NCI-H1092 (cell line): ENCODE measurements at places on chromosomes 2 and 18.

DNA sequence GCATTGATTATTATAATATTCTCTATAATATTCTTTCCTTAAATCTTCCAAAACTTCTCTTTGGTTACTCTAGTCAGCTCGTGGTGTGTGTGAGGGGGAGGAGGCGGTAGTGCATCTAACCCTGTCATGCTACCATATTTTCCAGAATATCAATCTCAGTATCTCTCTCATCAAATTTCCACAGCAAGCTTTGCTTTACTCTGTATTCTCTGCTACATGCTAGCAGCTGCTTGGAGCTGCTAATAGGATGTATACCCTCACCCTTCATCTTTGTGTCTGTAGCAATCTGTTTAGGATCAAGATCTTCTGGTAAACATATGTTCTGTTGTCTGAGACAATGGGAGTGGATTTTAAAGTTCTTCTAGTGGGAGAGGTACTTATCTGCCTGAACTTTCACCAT is 303.8 kb upstream of the KLHL14 start:
- no peak for DNase-seq

DNA sequence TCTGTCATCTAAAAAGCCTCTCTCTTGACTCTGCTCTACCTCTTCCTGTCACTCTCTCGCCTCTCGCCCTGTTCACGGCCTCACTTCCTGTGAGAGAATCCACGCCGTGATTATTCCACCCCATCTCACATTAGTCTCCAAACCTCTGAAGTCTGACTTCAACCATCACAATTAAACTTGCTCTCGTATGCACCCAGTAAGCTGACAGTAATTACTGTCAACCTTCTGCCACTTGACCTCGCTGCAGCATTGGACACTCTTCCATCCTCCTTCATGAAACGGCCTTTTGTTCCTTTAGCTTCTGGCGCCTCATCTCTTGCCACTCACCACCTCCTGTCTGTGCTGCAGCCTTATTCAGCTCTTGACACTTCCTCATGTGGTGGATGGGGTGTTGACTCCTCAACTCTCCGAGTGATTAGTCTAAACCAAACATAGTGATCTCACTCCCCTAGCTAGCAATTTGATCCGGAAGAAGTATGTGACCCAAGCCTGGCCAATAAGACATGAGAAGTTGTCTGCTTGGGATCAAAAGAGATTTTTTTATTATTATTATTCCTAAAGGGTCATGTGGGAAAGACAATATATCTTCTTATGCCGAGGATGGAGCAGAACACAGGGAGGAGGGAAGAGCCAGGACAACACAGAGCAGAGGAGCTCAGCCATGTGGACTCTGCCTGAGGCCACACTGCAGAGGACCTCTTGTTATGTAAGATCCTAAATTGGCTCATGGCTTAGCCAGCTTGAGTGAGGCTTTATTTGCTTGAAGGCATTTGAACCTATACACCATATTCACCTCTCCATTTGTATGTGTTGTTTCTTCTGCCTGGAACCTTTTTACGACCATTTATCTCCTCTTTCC is 38.4 kb upstream of the MYO1B start:
- no peak for DNase-seq

- DNase-seq: no peak
Measured at GRCh38 chr18:35588995-35589394, 7.5 kb downstream of the GALNT1 start.

DNA sequence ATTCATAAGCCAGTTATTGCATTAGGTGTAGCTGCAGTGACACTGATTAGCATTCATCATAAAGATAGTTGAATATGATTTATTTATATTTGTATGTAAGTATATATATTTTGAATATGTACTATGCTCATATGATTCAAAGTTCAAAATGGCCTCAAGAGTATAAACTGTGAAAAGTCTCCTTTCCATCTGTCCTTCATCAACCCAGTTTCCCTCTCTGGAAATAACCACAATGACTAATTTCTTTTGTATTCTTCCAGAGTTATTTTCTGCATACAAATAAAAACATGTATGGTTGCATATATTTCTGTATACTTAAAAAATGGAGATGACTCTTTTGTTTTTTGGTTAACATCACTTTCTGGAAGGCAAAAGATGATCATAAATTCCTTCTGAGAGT is 95.2 kb downstream of the CAMKMT start:
- no peak for DNase-seq

- DNase-seq: no peak
Measured at GRCh38 chr18:75799449-75800330, 372.2 kb upstream of the SMIM21 start.

DNA sequence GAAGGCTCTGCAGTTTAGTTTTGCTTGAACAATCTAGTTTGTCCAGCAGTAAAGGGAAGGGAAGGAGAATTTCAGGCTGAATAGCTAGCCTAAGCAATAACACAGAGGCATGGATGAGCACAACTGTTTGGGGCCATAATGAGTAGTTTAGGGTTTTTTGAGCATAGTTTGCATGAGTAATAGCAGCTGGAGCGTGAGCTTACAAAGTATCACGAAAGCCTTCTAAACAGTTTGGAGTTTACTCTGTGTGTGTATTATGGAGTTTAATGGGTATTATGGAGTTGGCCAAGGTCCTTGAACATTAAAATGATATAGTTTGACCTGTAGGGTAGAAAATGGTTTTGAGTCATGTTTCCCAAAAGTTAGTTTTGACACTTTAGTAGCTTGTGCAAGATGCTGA is 782.3 kb downstream of the ERBB4 start:
- DNase-seq: no peak

DNA sequence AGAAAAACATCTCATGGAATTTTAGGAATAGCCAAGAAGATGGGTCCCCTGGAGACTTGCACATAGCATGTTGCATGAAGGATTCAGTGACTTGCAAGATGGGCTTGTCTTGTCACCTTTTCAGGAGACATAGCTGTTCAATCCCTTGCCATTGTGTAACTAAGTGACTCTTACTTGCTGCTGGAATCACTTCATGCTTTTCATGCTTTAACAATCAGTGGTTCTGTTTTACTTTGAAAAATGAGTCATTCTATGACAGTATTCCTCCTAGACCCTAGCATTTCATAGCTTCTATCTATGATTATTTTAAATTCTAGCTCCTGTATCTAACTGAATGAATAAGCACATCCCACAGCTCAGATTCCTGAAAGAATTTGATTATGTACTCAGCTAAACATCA is 2.8 kb downstream of the KYNU start:
- no peak for DNase-seq

DNA sequence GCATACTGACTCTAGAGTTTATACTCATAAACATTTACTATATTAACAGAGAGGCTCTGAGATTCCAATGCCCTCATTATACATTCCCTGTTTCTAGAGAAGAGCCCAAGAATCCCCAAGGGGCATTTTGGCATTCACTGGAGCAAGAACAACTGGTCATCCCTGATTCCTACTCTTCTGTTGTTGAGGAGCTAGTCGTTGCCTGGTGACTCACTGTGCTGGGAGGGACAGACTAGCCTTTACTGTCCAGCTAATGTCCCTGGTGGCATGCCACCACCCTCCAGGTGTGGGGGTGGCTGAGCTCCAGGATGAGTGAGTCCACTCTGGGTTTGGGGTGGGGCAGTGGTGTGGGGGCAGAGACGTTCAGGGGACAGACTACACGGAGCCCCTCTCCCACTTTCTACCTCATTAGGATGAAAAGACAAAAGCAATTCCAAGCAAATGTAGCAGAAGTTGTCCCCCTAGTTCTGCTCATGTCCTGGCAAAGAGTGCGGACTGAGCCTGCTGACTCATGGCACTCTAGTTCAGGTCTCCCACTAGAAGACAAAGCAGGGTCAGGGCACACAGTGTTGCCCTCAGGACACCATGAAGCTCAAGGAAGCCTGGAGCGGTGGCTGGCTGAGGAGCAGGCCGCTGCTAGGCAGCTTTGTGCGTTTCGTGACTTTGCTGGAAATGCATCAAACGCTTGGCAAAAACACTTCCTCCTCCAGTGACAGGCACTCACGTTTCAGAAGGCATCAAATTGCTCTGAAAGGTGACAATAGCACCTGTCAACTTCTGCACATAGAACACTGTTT is 49.4 kb downstream of the RHOB start:
- DNase-seq: no peak

DNA sequence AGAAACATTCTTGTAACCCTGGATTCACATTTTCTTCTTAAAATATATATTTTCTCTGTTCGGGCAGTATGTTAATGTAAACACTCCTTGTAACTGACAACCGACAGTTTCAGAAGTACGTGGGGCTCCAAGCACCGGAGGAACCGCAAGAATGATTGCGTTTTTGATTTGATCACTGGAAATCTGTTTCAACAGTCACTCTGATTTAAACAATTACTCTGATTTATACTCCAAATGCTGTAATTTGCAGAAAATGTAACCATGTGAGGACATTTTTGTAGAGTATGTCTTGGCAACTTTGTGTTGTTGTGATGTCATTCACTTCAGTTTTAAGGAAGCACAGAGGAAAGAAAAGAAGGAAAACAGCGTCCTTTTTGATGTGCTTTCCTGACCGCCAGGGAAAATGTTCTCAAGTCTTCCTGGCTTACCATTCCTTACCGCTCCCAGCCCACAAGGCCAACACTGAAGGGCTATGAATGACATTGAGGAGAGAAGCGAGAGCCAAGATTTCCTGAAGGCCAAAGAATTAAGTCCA is 77.7 kb downstream of the APOB start:
- no peak for DNase-seq

DNA sequence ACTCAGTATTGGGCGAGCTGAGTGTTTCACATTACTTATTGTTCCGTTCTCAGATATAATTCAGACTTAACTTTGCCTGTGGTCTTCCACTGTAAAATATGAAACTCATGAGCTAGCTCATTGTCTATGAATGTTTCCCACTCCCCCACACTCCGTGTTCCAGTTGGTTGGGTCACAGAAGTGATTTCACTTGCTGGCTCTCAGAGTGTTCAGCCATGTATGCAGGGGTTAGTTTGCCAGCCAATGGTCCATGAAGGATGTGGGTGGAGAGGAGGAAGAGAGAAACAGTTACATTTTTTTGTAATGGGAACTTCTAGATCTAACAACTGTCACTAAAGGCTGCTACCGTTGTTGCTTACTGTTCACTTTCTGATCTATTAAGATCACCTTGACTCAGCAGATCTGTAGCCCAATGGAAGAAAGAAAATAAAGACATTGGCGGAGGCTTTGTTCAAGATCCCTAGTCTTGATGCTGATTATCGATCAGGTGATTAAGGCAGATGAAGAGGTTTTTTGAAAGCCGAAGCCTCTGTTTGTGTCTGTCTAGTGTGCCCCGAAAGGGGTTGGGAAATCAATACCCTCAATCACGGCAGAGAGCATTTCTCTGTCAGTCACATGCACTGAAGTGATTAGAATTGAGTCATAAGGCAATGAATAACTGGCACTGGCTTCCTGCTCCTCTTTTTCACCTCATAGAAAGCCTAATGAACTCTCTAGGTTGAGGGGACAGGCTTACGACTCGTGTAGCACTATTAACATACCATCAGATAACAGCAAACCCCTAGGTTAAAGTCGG is 279.7 kb upstream of the FIGN start:
- DNase-seq: no peak

GRCh38 chr2:51795248-51795888 is 763.4 kb upstream of the NRXN1 start:
- DNase-seq: no peak

DNA sequence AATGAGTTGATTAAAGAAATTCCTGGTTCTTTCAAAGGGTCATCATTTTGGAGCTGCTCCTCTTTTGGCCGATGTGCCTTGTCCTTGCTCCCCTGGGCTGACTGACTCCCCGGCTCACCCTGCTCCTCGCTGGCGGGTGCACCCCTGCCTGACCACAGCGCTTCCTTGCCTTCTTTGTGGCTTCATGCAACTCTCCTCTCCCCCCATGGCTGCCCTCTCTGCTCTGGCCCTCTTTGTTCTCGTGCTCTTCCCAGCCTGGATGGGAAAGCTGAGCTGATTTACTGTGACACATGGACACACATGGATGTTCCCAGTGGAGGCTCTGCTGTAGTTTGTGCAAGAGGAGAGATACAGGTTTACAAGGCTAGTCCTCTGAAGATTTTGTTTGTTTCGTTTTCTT is 234.6 kb downstream of the HAUS1 start:
- peak; percentile 41 for DNase-seq

DNA sequence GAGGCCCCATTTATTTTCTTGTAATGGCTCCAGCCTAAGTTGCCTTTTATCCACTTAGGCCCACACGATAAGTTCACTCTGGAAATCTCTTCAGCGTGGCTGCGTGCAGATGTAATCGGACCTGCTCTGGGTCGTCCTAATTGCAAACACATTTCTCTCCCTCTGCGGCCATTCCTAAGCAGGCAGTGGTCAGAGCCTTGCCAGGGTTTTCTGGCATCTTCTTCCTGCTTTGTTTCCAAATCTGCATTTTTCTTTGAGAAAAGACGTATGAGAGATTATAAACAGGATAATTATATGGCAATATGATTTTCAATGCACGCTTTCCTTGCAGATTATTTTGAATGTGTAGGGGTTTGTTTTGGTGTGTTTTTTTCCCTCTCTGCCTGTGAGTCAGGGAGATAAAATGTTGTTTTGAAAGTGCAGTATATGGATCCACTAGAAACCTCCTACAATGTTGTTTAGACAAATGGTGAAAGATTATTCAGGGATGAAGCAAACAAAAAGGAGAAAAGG is 239.4 kb upstream of the TANK start:
- no peak for DNase-seq
